ENCODE measurements at places on chromosomes 13 and 19.
A peak's percentile ranks its signal among the peaks of the same experiment; 100 is the strongest.

DNA sequence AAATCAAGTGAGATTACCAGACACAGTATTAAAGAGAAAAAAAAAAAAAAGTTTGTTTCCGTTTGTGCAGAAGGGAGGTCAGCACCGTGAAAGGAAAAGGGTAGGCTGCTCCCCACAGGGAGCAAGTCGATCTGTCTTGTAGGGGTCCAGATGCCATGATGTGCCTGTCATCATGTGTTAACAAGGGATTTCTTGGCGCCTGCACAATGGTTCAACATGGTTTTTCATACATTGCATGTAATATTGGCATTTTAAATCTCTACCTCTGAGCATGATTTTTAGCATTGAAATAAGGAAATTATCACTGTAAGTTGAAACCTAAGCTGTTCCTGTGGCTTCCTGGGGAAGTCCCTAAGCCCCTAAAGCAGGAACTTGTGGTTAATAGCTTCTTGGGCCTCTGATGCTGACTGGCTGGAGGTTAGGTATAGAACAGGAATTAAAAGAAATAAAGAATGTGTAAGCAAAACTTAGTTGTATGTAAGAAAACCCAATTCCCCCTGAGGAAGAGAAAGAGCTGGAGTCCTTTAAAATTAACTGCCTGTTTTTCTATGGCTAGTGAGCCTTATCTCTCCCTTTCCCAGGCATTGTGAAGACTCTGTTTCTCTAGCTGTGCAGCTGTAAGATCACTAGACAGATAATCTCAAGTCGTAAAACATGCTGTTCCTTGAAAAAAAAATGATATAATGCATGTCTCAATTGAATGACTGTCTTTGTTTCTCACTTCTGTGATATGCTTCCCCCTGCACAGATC lies 7.4 kb upstream of the FCGBP start:
- H3K4me1 ChIP-seq, result peaks cover 10% of the 10 kb centered on the region
- DNase-seq, result no peak
- no peak overlapping the region for H3K4me3 ChIP-seq
- H3K36me3 ChIP-seq, result no peaks in the 10 kb centered on the region
- H3K27me3 ChIP-seq, result no peaks in the 10 kb centered on the region
- no peak overlapping the region for H3K27ac ChIP-seq

DNA sequence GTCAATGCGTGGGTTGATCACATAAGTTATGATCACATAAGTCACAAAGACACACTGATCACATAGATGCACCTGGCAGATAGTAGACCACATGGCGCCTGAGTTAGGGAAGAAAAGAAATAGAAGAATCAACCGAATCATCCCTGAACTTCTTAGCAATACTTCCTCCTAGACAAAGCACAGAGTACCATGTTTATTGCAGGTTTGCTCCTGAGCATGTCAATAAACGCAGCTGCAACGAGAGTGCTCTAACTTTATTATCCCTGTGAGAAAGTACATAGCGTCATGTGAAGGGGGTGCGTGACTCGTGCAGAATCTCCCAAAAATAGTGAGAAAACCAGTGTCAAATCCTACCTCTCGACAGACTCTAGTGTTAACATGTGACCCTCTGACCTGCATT lies 17.3 kb downstream of the NCR1 start:
- H3K4me1 ChIP-seq, result no peaks in the 10 kb centered on the region
- DNase-seq, result no peak
- no peak overlapping the region for H3K27ac ChIP-seq
- no peak overlapping the region for H3K4me3 ChIP-seq

DNA sequence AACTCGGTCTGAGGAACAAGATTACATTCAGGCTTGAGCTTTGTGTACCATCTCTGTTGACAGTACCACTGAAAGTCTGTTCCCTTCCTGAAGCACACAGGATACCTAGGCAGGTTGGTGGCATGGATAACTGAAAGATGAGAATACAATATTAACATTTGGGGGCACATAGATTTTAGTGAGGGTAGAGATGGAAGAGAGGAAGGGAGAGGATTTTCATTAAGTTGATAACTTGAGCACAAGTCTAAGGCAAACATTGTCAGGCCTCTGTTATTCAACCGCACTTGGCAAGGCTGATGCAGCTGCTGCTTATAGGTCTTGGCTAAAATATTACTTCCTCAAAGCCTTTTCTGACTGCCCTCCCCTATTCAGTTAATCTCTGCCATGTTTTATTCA lies 10.9 kb downstream of the MIR17HG start:
- H3K4me3 ChIP-seq, result no peak overlapping the region
- peaks cover 22% of the 10 kb centered on the region for H3K36me3 ChIP-seq
- no peak overlapping the region for H3K27ac ChIP-seq
- H3K27me3 ChIP-seq, result no peaks in the 10 kb centered on the region
- H3K4me1 ChIP-seq, result no peaks in the 10 kb centered on the region
- no peak for DNase-seq

DNA sequence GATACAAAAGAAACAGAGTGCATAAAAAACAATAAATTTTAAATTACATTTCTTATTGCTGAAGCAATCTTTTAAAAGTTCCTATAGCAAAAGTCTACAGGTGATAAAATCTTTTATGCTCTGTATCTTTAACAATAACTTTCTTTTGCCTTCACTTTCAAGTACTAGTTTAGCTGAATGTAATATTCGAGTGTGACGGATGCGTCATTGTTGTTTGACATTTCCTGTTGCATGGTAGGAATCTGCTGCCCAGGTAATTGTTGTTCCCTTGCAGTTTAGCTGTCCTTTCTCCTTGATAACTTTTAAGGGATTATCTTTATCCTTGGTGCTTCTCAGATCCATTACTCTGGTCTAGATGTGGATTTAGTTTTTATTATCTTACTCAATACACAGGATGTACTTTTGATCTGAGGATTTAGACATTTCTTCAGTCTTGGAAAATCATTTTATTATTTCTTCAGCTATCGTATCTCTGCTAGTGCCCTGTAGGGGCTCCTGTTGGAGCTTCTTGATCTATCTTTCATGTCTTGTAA lies 2.1 kb upstream of the CPB2 start:
- no peak for DNase-seq
- no peak overlapping the region for H3K27ac ChIP-seq
- H3K4me1 ChIP-seq, result no peaks in the 10 kb centered on the region
- H3K27me3 ChIP-seq, result no peaks in the 10 kb centered on the region
- H3K36me3 ChIP-seq, result no peaks in the 10 kb centered on the region

- peaks cover 39% of the 10 kb centered on the region for H3K4me1 ChIP-seq
- H3K27ac ChIP-seq, result peak overlapping the region; percentile 66
- peak; percentile 86 for DNase-seq
- no peak overlapping the region for H3K4me3 ChIP-seq
- peaks cover 4% of the 10 kb centered on the region for H3K27me3 ChIP-seq
These were observed 254.4 kb downstream of the DLEU7 start for GRCh38 chr13:50589139-50589538.

DNA sequence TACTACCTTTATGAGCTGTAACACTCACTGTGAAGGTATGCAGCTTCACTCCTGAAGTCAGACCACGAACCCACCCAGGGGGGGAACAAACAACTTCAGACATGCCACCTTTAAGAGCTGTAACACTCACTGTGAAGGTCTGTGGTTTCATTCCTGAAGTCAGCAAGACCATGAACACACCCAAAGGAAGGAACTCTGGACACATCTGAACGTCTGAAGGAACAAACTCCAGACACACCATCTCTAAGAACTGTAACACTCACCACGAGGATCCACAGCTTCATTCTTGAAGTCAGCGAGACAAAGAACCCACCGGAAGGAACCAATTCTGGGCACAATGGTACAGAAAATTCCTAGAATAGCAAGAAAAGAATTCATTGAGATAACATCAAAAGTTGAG lies 1796.5 kb upstream of the MIR17HG start:
- DNase-seq, result peak; percentile 61
- H3K4me3 ChIP-seq, result no peak overlapping the region
- no peaks in the 10 kb centered on the region for H3K27me3 ChIP-seq
- no peaks in the 10 kb centered on the region for H3K36me3 ChIP-seq

DNA sequence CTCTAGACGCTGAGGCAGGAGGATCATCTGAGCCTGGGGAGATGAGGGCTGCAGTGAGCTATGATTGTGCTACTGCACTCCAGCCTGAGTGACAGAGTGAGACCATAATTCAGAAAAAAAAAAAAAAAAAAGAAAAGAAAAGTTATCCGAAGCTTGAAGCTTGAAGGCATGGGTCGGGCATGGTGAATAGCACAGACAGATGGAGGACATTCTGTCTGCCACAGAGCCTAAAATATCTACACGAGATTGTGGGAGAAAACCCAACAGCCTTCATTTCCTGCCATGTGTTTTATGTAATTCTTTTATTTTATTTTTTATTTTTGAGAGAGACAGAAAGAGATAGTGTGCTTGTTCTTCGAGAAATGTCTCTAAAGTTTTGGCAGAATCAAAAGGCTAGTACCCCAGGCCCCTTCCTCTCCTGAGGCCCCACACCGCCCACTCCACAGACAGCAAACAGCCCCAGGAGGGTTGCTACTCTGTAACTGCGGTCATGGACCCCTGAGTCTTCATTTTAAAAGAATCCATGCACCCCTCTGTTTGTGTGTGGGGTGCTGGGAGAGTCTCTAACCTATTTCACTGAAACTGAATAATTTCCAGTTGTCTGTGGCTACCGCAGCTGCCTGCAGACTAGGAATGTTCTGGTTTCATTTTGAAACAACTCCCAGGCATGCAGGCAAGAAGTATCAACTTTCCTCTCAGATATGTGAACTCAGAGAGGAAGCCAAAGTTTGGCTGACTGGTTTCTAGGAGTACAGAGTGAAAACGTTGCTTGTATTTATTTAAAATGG lies 38.4 kb upstream of the RCBTB2 start:
- no peaks in the 10 kb centered on the region for H3K4me1 ChIP-seq
- DNase-seq, result no peak
- no peak overlapping the region for H3K4me3 ChIP-seq
- H3K27ac ChIP-seq, result no peak overlapping the region
- no peaks in the 10 kb centered on the region for H3K27me3 ChIP-seq

DNA sequence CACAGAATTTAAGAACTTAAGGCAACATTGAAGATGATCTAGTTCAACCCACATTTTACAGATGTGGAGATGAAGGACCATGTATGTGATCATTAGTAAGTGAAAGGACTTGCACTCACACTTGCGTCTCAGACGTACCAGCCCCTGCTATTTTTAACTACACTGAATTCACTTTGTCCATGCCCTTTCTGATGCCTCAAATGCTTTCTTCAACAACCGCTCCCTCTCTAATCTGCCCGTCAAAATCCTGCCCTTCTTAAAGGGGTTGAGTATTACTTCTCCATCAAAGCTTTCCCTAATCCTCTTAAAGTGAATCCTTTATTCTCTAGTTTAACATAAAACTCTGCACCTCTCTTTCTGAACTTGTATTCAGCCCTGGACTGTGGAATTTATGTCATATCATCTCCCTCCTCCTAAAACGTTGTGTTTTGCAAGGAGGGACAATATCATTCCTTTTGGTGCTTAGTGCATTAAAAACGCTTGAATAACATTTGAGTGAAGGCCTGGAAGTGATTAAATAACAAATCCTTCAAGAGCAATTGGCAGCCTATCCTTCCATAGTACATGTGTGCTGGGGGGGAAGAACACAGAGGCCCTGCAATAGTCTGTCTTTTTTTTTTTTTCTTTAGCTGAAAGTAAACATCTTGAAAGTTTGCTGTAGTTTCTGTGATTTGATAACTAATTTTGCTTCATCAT lies 493.3 kb downstream of the LMO7 start:
- H3K27ac ChIP-seq, result no peak overlapping the region
- H3K4me1 ChIP-seq, result no peaks in the 10 kb centered on the region
- no peaks in the 10 kb centered on the region for H3K36me3 ChIP-seq
- no peak for DNase-seq
- H3K4me3 ChIP-seq, result no peak overlapping the region
- H3K27me3 ChIP-seq, result no peaks in the 10 kb centered on the region

- H3K27me3 ChIP-seq, result no peaks in the 10 kb centered on the region
- H3K4me1 ChIP-seq, result no peaks in the 10 kb centered on the region
- no peak overlapping the region for H3K4me3 ChIP-seq
- H3K27ac ChIP-seq, result no peak overlapping the region
These were observed 650.7 kb upstream of the KLHL1 start for GRCh38 chr13:70758932-70759331.

DNA sequence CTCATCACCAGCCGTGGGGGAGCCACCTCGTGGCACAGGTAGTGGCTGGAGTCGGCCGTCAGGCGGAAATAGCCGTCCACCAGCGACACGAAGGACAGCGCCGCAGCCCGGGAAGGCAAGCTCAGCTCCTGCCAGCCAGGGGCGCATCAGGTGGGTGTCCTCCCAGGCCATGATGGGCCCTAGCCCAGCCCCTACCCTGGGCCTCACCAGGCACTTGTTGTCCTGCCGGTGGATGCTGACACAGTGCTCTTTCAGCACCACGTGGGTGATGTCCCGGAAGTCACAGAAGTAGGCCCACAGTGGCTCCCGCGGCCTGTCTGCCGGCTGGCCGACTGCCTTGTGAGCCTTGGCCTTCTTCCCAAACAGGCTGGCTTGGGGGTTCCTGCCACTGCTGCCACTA lies 15.7 kb downstream of the TYK2 start:
- no peak for DNase-seq

DNA sequence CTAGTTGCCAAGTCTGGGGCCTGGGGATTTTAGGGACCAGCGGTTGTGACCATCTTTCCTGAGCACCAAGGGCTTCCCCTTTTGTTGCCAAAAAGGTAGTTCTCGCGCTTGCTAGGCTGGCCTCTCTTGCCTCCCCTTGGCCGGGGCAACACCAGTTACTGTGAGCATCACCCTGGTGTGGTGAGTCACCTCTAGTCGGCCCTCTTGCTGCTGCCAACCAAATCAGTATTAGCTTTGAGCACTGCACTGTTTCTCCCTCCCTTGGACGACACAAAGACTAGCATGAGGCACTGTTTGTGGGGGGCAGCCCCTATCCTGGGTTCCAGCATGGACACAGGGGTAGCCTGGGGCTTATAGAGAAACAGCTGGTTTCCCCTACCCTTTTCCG lies 6.9 kb downstream of the SYDE1 start:
- H3K36me3 ChIP-seq, result peaks cover 33% of the 10 kb centered on the region
- H3K27me3 ChIP-seq, result no peaks in the 10 kb centered on the region
- no peak overlapping the region for H3K4me3 ChIP-seq
- H3K27ac ChIP-seq, result no peak overlapping the region

DNA sequence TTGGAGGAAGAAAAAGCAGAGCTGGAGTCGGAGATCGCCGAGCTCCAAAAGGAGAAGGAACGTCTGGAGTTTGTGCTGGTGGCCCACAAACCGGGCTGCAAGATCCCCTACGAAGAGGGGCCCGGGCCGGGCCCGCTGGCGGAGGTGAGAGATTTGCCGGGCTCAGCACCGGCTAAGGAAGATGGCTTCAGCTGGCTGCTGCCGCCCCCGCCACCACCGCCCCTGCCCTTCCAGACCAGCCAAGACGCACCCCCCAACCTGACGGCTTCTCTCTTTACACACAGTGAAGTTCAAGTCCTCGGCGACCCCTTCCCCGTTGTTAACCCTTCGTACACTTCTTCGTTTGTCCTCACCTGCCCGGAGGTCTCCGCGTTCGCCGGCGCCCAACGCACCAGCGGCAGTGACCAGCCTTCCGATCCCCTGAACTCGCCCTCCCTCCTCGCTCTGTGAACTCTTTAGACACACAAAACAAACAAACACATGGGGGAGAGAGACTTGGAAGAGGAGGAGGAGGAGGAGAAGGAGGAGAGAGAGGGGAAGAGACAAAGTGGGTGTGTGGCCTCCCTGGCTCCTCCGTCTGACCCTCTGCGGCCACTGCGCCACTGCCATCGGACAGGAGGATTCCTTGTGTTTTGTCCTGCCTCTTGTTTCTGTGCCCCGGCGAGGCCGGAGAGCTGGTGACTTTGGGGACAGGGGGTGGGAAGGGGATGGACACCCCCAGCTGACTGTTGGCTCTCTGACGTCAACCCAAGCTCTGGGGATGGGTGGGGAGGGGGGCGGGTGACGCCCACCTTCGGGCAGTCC lies 5.0 kb downstream of the FOSB start:
- peaks cover 15% of the 10 kb centered on the region for H3K4me1 ChIP-seq
- H3K27me3 ChIP-seq, result no peaks in the 10 kb centered on the region
- no peaks in the 10 kb centered on the region for H3K36me3 ChIP-seq
- H3K4me3 ChIP-seq, result no peak overlapping the region
- no peak overlapping the region for H3K27ac ChIP-seq
- no peak for DNase-seq

Data from keratinocyte (primary cell).